ENCODE measurements at places on chromosomes 13 and 19.
A peak's percentile ranks its signal among the peaks of the same experiment; 100 is the strongest.

DNA sequence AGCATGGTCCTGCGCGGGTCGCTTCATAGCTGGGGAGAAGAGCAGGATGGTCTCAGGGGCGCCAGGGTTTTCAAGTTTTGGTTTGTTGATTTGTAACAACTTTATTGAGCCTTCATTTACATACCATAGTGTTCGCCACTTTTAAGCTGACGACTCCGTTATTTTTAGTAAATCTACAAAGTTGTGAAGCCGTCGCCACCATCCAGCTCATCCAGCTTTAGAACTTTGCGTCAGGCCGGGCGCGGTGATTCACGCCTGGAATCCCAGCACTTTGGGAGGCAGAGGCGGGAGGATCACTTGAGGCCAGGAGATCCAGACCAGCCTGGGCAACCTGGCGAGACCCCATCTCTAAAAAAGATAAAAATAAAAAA lies 404 bp downstream of the C19orf44 start:
- DNase-seq = no peak

GRCh38 chr19:49911381-49912145 lies 14.9 kb upstream of the IL4I1 start:
- no peak for DNase-seq

DNA sequence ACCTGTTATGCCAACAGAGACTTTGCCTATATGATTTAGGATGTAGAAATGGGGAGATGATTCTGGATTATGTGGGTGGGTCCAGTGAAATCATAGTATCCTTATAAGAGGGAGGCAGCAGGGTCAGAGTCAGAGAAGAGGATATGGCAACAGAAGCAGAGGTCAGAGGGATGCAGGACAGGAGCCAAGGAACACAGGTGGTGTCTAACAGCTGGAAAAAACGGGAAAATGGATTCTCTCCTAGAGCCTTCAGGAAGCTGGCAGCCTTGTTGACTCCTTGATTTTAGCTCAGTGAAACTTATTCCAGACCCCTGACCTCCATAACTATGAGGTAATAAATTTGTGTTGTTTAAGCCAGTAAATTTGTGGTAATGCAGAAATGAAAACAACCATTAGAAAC lies 28.8 kb upstream of the OXGR1 start:
- no peak for DNase-seq

GRCh38 chr19:23932878-23933277 lies 18.2 kb downstream of the ZNF726 start:
- no peak for DNase-seq

DNA sequence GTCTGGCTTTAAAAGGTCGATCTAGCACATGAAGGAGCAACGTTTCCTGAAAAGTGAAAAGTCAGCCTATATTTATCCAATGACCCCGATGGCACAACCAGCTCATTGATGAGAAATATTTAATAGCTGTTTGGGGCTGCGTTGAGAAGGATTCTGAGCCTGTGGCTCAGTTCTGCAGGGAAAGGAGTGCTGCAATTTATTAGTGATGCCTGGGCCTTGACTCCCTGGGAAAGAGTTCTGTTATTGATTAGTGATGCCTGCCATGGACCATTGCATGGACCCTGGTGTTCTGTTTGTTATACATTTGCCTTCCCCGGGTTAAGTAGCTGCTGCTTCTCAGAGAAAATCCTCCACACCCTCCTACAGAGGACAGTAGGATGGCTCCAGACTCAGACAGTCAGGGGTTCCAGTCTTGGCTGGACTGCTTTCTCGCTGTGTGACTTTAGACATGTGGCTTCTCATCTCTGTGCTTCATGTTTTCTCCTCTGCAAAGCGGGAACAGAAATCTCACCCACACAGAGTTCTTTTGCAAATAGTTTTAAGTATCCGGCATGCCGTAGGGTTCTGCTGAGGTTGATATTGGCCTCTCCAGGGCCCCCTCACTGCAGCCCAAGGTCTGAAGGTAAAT lies 17.7 kb upstream of the PTPRS start:
- peak; percentile 36 for DNase-seq

DNA sequence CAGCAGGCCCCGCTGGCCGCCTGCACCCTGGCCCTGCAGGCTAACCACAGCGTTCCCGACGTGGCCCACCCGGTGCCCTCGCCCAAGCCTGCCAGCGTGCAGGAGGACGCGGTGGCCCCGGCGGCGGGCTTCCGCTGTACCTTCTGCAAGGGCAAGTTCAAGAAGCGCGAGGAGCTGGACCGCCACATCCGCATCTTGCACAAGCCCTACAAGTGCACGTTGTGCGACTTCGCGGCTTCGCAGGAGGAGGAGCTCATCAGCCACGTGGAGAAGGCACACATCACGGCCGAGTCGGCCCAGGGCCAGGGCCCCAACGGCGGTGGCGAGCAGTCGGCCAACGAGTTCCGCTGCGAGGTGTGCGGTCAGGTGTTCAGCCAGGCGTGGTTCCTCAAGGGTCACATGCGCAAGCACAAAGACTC lies 72.1 kb downstream of the ZNF536 start:
- DNase-seq = no peak

DNA sequence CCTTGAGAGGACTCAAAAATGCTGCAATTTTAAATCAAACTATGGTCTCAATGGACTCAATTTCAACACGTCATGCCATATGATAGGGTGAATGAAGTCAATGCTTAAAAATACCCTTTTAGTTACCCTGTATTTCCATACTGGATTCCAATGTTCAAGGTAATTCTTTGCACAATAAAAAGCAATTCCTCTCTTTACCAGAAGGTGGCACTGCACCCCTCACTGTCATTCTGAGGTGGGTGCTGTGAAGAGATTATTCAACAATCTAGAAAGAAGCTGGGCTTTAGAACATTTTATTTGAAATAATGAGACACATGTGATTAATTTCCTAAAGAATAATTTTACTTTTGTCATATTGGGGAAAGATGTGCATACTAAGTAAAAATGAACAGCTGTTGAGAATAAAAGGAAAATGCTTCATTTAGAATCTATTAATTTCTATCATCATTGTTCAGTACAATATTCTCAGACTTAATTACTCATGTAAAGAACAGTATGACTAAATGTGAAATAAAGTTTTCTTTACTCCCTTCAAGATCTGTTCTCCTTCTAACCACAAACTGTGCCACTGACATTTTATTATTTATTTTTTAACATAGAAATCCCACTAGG lies 789.1 kb downstream of the GPC5 start:
- peak; percentile 1 for DNase-seq

DNA sequence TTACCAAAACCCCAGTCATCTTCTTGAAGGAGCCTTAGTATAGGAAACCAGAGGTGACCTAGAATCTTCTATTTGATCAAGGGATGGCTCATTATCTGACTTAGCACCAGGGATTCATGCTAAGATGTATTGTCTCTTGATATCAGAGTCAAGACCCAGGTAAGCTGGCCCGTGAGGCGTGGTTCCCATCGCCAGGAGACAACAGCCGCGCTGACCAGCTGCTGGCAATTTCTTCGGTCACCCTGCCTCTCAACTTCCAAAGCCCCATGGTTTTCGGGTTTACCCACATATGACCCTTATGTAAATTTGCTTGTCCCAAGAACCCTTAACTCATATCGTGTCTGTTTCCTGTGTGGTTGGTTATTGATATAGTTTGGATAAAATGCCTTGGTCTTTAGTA lies 77.7 kb upstream of the VSTM2B start:
- DNase-seq = no peak
